ENCODE measurements at places on chromosomes 5 and 9. TPM values are rescaled to one million over a fixed set of nuclear protein-coding genes. Genes with fewer than 3 reads are reported as not detected.

The GMCL2 gene
- total RNA-seq, result not detected

The PCDHA1 gene
- 0.14 TPM for total RNA-seq

The ACTBL2 gene
- total RNA-seq, result 0.35 TPM

The EIF4EBP3 gene
- total RNA-seq, result 6.0 TPM

The FIBCD1 gene
- 0.56 TPM for total RNA-seq

The BTNL3 gene
- not detected for total RNA-seq

The DDX31 gene
- total RNA-seq, result 8.4 TPM

The NOTCH1 gene
- 124 TPM for total RNA-seq

The C5orf34 gene
- total RNA-seq, result 2.2 TPM

The SPINK7 gene
- total RNA-seq, result 4.2 TPM

The KIF20A gene
- 39.3 TPM for total RNA-seq

The ITGA1 gene
- total RNA-seq, result 0.79 TPM

The GLRA1 gene
- total RNA-seq, result not detected

The NR2F1 gene
- 1.2 TPM for total RNA-seq

The SLCO6A1 gene
- total RNA-seq, result 0.14 TPM

The IRGM gene
- total RNA-seq, result not detected

The ABL1 gene
- 30.5 TPM for total RNA-seq

The KIF24 gene
- total RNA-seq, result 2.2 TPM

The CDH12 gene
- not detected for total RNA-seq

The SPATA6L gene
- 0.23 TPM for total RNA-seq

The FOXD4L4 gene
- total RNA-seq, result 0.19 TPM

The STARD4 gene
- 67.6 TPM for total RNA-seq

The LRRTM2 gene
- total RNA-seq, result not detected

The SELENOP gene
- total RNA-seq, result 6.7 TPM

The SLIT3 gene
- total RNA-seq, result 1.3 TPM

The SPACA9 gene
- 6.6 TPM for total RNA-seq

The SERINC5 gene
- total RNA-seq, result 26.3 TPM

The QSOX2 gene
- 8.5 TPM for total RNA-seq

The ARRDC1 gene
- 104 TPM for total RNA-seq

The FOXI1 gene
- not detected for total RNA-seq

The SLC9A3 gene
- 3.9 TPM for total RNA-seq

The MYMK gene
- total RNA-seq, result not detected

The WHRN gene
- 3.1 TPM for total RNA-seq

The FBP2 gene
- not detected for total RNA-seq

The PCDHGA5 gene
- 0.07 TPM for total RNA-seq

The SLC22A4 gene
- 1.6 TPM for total RNA-seq
